Frontal cortex (tissue), 4 donors: ENCODE measurements at places on chromosomes 3 and 15. TPM values are rescaled to one million over a fixed set of nuclear protein-coding genes. Genes with fewer than 3 reads are reported as not detected.

DNA sequence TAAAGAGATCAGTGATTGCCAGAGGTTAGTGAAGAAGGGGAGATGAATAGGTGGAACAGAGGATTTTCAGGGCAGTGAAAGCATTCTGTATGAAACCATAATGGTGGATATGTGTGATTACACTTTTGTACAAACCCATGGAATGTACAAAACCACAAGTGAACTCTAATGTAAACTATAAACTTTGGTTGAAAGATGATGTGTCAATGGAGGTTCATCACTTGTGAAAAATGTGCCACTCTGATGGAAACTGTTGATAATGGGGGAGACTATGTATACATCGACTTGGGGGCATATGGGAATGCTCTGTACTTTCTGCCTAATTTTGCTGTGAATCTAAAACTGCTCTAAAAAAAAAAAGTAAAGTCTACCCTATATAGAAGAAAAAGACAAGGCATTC lies 68.7 kb upstream of the ARHGEF3 start:
- DNase-seq, result no peak

- no peak for DNase-seq
Measured at GRCh38 chr3:153617463-153617862, 455.4 kb downstream of the RAP2B start.

- no peak for DNase-seq
Measured at GRCh38 chr3:8962226-8962861, 928 bp downstream of the RAD18 start.

DNA sequence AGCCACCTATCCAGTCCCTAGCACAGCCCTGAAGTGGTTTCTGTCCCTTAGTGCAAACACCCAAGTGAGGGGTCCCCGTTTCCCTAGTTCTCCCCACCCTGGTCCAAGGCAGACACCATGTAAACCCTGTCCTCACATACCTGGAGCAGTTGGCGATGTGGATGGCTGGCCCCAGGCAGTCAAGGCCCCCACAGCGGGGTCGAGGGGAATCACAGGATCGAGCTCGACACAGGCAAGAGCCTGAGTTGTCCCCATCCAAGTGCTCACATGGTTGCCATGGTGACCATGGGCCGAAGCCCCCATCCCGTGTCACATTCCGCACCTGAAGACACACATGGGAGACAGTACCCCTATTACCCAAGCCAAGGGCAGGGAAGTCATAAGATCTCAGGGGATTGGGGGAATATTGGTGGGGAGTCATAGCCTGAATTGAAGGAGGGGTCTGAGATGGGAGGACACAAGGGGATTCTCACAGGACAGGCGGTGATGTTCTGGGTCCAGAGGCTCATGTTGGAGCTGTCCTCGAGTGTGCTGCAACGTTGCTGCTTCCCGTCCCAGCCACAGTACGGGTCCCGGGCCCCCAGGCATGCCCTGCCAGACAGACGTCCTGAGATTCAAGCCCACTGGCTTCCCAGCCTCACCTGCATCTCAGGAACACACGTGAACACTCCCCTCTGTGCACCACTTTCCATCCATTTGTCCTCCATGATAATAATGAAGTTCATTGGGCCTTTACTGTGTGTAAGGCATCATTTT lies 112.1 kb downstream of the SEMA5B start:
- DNase-seq, result no peak

- no peak for DNase-seq
Measured at GRCh38 chr3:5739299-5739935, 551.9 kb downstream of the EDEM1 start.

The GOLGA8Q gene
- total RNA-seq, result not detected

The LCMT2 gene
- 17.5 TPM for total RNA-seq
